CD8-positive, alpha-beta T cell (primary cell): ENCODE measurements at places on chromosomes 2 and 18.
A peak's percentile ranks its signal among the peaks of the same experiment; 100 is the strongest.

DNA sequence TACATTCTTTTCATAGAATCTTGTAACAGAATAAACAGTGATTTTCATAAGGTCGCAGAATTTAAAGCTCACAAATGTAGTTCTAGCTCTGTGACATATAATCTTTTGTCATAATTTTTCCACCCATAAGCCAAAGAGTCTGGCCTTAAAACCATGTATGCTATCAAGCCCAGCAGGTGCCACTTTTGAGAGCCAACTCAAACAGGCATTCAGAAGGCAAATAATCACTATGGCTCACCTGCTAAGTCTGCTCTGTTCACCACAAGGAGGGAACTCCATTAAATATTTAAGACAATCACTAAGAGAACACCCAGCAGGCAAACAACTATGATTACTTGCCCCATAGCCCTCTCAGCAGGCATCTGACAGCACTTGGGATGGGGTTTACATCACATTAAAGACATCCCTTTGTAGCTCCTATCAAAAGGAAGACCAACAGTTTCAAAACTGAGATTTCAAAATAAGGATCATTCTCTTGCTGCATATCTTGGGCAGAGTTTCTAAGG is 241.6 kb downstream of the PDE11A start:
- DNase-seq = no peak

DNA sequence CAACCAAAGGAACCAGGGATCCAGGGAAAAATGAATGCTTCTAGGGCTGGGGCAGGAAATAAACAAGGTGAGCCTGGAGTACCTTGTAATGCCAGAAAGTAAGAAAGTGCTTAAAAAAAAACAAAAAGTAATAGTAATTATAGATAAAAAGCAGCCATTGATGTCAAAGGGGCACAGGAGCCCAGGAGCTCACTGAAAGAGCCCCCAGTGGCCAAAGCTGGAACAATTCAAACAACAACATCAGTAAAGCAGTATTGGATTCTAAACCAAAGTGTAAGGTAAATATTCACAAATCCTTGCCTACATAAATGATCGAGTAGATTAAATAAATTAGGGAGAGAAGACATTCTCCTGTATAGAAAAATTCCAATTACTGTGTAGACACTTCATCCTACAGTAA is 114.3 kb upstream of the ARL4C start:
- DNase-seq = no peak

GRCh38 chr2:120561379-120562035 is 174.2 kb upstream of the GLI2 start:
- no peak for DNase-seq

- no peak for DNase-seq
Observed at GRCh38 chr2:100886085-100886484, 66.1 kb downstream of the NPAS2 start.

GRCh38 chr18:48841381-48842258 is 109.1 kb downstream of the SMAD7 start:
- DNase-seq = no peak

GRCh38 chr2:191508738-191509137 is 169.2 kb upstream of the NABP1 start:
- DNase-seq = no peak

- DNase-seq = no peak
Observed at GRCh38 chr18:68722821-68723220, 7.9 kb upstream of the TMX3 start.

GRCh38 chr2:73986085-73986681 is 1.5 kb downstream of the TET3 start:
- peak; percentile 59 for DNase-seq

DNA sequence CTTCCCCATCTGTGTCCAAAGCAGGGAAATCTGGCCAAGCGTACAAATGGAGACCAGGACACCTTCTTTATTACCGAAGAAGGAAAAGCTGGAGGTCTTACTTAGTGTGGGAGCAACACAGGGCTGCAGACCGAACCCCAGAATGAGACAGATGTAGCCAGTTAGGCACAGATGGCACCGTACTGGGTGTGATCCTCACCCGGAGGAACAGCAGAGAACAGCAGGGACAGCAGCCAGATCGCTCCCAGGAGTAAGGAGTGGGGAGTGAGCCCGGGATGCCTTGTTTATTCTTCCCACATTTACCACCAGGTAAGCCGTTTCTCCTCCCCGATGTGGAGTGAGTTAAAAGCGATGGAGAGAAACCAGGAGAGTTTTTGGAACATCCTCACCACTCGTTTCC is 150.7 kb upstream of the SPRED2 start:
- no peak for DNase-seq

DNA sequence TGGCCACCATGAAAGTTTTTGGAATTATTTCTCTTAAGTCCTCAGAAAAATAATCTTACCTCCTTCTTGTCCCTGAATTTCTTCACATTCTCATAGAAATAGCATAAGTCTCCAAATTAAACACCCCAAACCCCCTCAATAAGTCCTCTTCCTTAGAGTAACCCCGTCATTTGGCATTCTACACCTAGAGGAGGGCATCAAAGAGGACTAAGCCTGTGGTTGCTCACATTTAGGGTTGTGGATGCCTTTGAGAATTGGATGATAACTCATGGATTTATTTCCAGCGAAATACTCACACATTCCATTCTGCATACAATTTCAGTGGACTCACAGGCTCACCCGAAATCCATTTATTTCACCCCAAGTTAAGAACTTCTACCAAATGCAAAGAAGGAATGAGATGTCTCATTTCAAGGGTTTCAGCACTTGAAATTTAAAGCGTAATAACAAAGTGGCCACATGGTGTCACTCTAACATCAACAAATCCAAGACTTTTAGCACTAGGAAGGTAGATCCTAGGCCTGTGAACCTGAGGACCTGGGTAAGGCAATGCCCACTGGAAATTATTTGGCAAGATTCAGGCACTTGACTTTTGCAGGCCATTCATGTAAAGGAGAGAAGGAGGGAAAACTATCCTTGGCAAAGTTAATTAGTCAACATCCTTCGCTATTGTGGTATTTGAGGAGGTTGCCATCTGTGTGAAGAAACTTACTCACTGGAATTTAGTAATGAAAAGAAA is 24.6 kb downstream of the DYTN start:
- no peak for DNase-seq

GRCh38 chr2:71896385-71897136 is 251.1 kb downstream of the CYP26B1 start:
- DNase-seq = no peak

DNA sequence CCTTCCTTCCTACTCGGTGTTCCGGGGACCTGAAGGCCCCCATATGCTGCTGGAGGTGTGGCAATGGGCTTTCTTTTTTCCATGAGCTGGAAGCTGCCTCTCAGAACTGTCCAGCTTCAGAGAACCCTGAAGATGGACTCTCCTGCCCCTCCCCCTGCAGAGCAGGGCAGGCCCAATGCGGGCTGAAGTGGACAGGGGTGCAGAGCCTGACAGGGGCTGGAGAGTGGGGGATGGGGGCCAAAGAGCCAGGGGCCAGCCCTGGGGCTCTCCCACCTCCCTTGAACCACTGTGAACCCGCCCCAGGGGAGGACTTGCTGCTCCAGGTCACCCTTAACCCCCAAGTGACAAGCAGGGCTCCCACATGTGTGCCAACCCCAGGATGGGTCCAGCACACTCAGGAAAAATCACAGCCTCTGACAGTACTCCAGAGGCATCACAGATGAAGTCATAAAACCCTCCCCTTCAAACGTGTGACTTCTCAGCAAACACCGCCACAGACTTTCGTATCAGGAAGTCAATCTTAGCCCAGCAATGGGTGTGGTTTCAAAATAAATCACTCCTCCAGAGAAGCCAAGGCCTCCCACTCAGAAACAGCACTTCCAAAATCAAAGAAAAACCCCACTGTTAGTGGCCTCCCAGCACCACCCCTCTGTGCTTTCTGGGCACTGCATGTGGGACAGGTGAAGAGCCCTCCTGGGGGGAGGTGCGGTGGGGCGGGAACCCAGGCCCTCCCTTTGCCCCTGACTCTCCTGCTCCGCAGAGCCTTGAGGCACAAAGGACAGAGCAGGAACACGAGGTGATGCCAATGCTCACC is 135.8 kb downstream of the HDAC4 start:
- peak; percentile 85 for DNase-seq

DNA sequence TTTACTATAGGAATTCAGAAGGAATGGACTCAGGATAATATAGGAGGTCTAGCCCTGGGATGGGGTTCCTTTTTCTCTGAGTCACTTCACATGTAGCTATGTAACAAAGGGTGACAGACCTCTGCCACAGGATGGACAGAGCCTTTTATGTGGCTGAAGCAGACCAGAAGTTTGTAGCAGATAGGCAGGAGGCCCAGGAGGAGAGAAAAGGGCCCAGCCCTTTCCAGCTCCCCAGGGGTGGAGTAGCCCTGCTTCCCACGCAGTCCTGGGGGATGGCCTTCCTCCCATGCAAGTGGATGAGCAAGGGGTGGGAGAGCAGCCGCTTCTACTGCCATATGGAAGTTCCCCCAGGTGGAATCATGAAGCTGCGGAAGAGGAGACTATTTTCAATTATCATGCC is 40.3 kb downstream of the ARMC9 start:
- DNase-seq = no peak

DNA sequence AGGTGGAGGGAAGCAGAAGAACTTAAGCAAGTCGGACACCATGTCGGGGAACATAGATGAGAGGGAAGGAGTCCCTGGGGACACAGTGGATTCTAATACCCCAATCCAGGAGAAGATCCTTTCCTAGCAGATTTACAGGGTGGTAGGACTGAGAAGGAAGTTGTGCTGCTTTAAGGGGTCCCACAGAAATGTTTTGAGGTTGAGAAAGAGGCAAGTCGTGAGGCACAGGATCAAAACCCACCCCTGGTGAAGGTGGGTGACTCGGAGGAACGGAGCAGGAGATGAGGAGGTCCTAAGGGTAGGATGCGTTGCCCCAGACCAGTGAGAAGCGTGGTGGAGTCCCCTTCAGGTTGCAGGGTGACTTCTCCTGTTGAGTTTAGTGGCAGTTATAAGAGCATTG is 32.7 kb downstream of the DCDC2C start:
- no peak for DNase-seq

DNA sequence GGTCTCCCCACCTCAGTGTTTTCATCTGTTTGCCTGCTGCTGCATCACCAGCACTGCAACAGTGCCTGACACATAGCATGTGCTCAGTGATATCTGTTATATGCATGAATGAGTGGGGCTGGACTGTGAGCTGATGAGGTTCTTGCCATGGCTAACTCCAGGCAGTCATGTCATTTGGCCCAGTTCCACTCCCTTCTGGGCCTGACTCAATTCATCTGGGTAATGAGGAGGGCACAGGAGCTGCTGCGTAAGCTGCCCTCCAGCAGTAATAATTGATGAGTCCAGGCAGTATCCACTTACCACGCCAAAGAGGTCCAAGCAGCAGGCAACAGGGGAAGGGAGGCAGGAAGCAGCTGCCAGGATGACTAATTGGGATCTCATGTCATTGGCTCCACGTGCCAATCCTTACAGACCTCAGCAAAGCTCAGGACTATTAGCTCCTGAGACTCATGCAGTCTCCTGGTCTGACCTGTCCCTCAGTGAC is 34.1 kb upstream of the MAT2A start:
- no peak for DNase-seq

- DNase-seq = no peak
Observed at GRCh38 chr2:62302631-62303435, 106.9 kb downstream of the B3GNT2 start.

- DNase-seq = no peak
Observed at GRCh38 chr2:2324119-2324518, 7.0 kb downstream of the MYT1L start.

GRCh38 chr2:138871312-138871711 is 91.1 kb upstream of the NXPH2 start:
- DNase-seq = no peak

- DNase-seq = no peak
Observed at GRCh38 chr2:179104736-179105135, 54.8 kb upstream of the CCDC141 start.

- DNase-seq = no peak
Observed at GRCh38 chr2:66201242-66201641, 233.7 kb upstream of the MEIS1 start.

GRCh38 chr2:219985017-219985416 is 357.6 kb downstream of the SLC4A3 start:
- no peak for DNase-seq

DNA sequence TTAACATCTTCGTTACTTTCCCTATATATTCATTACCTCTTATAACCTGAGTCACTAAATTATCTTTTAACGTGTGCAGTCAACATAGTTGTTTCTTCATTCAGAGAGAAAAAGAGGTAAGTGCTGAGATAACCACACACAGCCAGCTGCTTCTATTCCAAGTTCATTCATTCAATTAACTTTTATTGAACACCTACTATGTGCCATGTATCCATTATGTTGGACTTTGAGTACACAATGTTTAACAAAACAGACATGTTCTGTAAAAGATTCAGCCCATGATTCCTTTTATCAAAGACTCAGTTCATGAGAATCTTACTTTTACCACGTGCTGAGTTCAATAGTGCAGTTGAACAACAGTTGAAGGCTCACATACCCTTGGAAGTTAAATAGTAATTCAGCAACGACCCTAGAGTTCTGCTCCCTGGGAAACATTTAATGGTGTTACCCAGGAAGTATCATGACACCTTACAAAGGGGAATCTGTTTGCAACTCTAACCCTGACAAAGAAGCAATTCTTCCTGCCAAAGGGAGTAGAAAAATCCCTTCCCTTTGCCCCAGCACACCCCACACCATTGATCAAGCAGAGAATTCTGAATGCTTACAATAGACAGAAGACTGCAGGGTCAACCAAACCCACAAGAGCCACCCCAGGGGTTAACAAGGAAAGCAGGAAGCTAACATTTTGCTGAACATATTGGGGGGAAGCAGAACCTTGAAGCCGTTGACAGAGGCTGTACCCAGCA is 595.8 kb downstream of the STK39 start:
- DNase-seq = no peak

DNA sequence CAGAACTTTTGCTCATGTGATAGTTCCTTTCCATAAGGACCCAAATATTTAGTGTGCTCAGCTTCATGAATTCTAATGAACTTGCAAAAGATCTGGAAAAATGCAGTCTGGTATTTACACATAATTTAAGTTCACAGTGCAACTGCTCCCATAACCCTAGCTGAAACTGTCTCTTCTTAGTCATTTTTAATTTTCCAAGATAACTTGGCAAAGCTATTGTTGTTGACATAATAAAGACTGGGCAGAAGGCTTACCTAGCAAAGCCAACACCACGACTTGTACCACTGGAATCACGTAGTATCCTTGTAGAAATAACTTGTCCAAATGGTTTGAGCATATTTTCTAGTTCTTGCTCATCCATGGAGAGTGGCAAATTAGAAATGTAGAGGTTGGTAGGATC is 103.0 kb upstream of the ITGB6 start:
- no peak for DNase-seq

DNA sequence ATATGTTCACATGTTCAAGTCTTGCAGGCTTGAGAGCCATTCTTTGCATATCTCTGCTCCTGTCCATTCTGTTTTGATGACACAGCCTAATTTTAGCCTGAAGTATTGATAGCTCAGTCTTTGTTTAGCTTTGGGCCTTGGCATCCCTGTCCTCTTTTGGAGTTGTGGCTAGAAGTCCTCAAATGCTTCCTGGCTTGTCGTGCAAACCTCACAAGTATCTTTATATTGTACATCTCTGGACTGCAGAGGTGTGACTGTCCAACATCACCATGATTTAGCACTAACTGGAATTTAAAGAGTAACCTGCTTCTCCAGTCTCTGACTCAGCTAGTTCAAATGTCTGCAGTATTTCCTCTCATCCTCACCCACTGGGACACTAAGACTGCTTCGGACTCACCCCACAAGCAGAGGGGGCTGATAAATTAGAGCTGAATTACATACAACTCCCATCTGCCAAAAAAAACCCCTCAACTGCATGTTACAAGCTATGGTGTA is 11.7 kb downstream of the PFN4 start:
- no peak for DNase-seq
